Fibroblast of the aortic adventitia (primary cell): ENCODE measurements at places on chromosomes 7 and 10. TPM values are rescaled to one million over a fixed set of nuclear protein-coding genes. Genes with fewer than 3 reads are reported as not detected.

The ERVW-1 gene
- total RNA-seq, result not detected in 2 replicates

The SPRN gene
- total RNA-seq, result 0.18 and 0.82 TPM in 2 replicates

The POLR2J2 gene
- total RNA-seq, result 3.3 and 11.4 TPM in 2 replicates

The TPST1 gene
- 59.7 and 73.6 TPM in 2 replicates for total RNA-seq

The CPA4 gene
- 7.7 and 29.6 TPM in 2 replicates for total RNA-seq

The PAX4 gene
- not detected in 2 replicates for total RNA-seq
